ENCODE measurements at places on chromosomes 2 and 18. TPM values are rescaled to one million over a fixed set of nuclear protein-coding genes. Genes with fewer than 3 reads are reported as not detected.

DNA sequence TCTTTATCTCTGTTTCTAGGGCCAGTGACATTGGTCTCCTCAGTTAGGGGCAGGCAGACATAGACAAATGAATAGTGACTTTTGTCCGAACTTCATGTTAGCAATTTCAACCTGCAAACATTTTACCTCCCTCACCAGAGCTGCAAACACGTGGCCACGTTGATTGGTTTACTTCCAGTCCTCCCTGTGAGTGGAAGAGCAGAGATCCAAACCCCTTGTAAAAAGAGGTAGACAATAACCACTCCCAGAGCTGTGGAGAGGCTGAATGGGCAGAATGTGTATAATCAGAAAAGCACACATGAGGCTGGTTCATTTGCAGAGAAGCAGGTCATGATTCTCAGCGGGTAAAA, 31.1 kb downstream of the CTIF start:
- no peak overlapping the region for H3K4me3 ChIP-seq
- no peak overlapping the region for H3K27ac ChIP-seq
- no peak for DNase-seq
- no peaks in the 10 kb centered on the region for H3K36me3 ChIP-seq
- peaks cover 3% of the 10 kb centered on the region for H3K4me1 ChIP-seq

DNA sequence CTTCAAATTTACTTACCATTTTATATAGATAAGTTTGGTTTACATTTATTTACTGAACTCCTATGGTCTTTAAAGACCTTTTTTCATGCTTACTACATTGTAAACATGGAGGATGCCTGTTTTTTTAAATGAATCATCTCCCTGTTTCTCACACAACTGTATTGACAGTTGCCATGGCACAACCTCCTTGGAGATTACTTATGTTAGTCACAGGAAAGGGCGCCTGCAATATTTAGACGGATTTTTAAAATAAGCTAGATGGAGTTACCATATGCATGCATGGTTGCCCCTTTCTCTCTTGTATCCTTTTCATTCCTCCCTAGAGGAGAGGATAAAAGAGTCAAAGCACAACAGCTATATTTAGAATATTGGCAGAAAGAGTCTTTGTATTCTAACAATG, 34.8 kb upstream of the CCDC102B start:
- no peak overlapping the region for H3K4me3 ChIP-seq
- no peak for DNase-seq
- no peak overlapping the region for H3K27ac ChIP-seq
- no peaks in the 10 kb centered on the region for H3K27me3 ChIP-seq

- peaks cover 9% of the 10 kb centered on the region for H3K4me1 ChIP-seq
- peak; percentile 61 for DNase-seq
- peak overlapping the region; percentile 75 for H3K27ac ChIP-seq
- no peaks in the 10 kb centered on the region for H3K36me3 ChIP-seq
- H3K4me3 ChIP-seq, result peak overlapping the region; percentile 33
- H3K27me3 ChIP-seq, result no peaks in the 10 kb centered on the region
These were observed 46.4 kb upstream of the SELENOI start for GRCh38 chr2:26299471-26300101.

DNA sequence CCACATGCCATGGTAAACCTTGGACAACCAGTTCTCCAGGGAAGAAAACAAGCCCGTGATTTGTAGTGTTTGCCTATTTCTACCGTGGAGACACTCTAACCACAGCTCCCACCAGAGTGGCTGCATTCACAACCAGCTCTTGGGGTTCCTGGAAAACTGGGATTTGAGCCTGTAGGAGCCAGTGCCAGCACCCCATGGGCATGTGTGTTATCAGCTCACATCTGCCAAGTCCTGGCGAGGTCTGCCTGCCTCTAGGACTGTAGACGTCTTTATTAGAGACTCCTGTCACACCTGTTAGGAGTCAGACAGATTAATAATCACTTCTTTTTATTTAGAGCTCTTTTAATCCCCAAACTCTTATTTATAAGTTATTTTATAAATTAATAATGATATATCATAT, 41.0 kb downstream of the INPP5D start:
- H3K27ac ChIP-seq, result no peak overlapping the region
- no peaks in the 10 kb centered on the region for H3K27me3 ChIP-seq
- H3K36me3 ChIP-seq, result no peaks in the 10 kb centered on the region

DNA sequence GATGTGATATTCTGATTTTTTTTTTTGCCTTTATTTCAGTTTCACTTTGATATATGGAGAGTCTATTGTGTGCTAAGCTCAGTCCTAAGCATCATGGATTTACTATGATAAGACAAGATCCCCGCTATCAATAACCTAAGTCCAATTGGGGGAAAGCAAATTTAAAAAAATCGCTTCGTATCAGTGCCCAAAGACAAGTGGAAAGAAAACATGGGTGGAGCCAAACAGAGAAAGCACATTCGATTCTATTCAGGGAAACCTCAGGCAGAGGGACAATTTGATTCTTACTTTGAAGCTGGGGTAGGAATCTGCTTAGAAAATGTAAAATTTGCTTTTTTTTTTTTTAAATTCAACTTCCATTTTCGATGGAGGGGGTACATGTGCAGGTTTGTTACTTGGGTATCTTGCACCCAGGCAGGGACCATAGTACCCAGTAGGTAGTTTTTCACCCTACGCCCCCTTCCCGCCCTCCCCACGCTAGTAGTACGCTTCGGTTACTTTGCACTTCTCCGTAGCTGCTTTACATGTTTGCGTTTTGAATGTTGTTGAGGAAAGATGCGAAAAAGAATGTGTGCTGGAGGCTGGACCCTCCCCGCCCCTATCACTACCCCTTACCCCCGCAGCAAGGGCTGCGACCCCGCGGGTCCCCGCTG, 12.4 kb downstream of the KIF5C start:
- no peak overlapping the region for H3K27ac ChIP-seq
- peaks cover 41% of the 10 kb centered on the region for H3K27me3 ChIP-seq
- H3K4me3 ChIP-seq, result peak overlapping the region; percentile 69
- DNase-seq, result no peak
- H3K4me1 ChIP-seq, result peaks cover 9% of the 10 kb centered on the region

Gene FZD7
- total RNA-seq, result 28.3 TPM

Gene MOGAT1
- total RNA-seq, result not detected

Gene HOXD13
- total RNA-seq, result 33.9 TPM
